ENCODE measurements at places on chromosomes 11 and 22.

- DNase-seq: no peak
Measured at GRCh38 chr11:40467771-40468170, 991.7 kb downstream of the LRRC4C start.

- DNase-seq: no peak
Measured at GRCh38 chr11:12249590-12250260, 127.6 kb upstream of the PARVA start.

DNA sequence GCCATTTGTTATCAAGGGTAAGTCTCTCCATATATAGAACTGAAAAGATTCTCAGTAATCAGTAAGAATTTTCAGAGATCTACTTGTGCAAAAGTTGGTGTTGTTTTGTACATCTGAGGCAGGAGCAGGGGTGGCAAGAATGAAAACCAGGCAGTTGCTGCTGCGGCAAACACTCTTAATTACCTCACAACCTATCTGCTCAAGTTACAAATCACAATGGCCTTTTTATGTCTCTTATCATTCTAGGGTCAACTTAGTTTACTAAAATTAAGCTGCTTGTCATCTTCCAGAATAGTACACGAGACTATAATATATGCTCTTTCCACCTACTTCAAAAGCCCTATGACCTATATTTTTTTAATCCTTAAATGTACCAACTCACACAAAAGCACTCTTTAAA lies 14.3 kb upstream of the FSHB start:
- DNase-seq: no peak

DNA sequence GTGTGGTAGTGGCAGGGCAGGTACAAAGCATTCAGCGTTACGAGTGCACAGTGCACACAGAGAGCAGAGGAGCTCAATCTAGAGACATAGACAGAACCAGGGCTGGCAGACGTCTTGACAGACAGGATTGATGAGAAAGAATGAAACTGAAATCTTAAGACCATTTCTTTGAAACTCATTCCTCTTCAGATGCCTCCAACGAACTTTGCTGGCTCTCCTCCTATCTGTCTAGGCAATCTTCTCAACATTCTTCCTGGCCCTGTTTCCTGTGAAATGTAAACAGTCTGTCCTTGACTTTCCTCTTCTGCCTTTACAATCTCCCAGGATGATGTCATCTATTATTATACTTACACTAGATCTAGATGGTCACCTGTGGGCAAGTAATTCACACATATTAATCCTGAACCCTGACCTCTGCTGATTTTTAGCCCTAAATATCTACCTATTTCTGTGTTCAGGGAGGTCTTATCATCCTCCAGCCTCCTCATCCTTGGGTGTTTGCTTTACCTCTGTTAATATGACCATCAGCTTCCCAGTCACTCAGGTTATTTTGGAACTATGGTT lies 119.5 kb downstream of the ENTHD1 start:
- no peak for DNase-seq

- DNase-seq: no peak
Measured at GRCh38 chr11:131109790-131110189, 193.5 kb upstream of the SNX19 start.

GRCh38 chr11:26583550-26583949 lies 11.5 kb upstream of the MUC15 start:
- DNase-seq: no peak

GRCh38 chr11:46649180-46649738 lies 31.9 kb downstream of the ATG13 start:
- peak; percentile 94 for DNase-seq

DNA sequence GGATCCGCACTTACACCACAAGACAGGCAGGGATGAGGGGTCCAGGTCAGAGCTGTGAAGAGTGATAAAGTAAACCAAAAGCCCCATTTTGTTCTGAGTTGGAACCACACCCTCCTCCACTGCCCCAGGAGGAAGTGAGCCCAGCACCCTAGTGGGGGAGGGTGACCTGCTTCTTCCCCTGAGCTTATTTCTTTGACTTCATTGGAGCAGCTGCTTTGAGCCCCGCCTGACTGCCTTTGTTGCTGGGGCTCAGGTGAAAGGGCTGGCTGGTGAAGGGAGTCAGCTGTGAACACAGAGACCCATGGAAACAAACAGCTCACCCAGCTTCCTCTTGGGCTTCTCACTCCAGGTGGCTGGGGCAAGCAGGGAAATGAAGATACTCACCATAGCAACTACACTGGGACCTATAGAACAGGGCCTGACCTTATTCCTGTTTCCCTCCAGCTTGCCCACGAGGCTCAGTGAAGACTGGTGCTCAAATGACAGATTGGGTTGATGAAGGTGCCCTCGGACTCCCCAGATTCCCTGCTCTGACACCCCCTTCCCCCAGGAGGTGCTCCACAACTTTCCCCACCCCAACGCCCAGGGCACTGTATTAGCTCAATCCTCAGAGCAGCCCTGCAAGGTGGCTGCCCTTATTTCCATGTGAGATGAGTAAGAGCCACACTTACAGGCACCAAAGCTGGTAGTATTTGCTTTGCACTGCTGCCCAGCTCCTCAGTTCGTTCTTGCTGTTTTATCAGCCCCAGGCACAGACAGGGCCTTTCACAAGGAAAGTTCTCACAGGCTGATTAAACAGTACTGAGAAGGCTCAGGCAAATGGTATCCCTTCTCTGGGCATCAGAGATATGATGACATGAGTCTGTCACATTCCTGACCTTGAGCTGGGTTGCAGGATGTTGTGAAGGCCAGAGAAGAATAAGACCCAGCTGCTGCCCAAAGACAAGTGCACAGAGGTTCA lies 2.4 kb downstream of the UCP2 start:
- DNase-seq: peak; percentile 47

DNA sequence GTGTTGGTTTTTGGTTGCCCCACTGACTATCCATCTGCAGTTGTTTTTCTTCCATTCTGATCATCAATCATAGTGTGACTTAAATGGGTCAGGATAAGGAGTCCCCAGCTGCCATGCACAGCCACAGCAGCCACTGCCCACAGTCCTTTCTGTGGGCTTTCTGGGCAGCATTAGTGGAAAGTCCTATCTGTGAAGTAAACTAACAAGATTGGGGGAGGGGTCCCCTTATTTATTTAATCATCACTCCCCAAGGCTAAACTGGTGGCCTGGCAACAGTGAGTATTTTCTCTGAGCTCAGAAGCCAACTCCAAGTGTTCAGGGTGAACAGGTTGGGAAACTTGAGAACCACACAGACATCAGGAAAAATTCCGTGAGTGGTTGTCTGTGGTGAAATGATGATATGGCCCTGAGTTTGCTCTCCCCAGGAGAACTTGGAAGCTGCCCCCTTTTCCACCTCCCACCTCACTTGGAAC lies 145.0 kb downstream of the CCDC34 start:
- DNase-seq: no peak

DNA sequence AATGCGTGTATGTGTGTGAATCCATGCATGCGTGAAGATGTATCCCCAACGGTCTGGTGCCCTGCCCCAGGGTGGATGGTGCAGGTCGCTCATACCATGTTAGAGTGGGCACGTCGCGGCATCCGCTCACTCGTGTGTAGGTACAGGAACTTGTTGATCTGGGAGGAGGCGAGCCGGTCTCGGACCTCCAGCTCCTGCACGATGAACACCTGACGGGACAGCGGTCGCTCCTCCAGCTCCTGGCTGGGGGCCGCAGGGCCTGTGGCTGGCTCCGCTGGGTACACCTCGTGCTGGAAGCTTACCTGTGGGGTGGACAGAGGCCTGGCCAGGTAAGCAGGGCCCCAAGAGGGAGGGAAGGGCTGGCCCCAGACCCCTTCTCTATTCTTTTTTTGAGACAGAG lies 18.5 kb downstream of the ATG2A start:
- DNase-seq: no peak

DNA sequence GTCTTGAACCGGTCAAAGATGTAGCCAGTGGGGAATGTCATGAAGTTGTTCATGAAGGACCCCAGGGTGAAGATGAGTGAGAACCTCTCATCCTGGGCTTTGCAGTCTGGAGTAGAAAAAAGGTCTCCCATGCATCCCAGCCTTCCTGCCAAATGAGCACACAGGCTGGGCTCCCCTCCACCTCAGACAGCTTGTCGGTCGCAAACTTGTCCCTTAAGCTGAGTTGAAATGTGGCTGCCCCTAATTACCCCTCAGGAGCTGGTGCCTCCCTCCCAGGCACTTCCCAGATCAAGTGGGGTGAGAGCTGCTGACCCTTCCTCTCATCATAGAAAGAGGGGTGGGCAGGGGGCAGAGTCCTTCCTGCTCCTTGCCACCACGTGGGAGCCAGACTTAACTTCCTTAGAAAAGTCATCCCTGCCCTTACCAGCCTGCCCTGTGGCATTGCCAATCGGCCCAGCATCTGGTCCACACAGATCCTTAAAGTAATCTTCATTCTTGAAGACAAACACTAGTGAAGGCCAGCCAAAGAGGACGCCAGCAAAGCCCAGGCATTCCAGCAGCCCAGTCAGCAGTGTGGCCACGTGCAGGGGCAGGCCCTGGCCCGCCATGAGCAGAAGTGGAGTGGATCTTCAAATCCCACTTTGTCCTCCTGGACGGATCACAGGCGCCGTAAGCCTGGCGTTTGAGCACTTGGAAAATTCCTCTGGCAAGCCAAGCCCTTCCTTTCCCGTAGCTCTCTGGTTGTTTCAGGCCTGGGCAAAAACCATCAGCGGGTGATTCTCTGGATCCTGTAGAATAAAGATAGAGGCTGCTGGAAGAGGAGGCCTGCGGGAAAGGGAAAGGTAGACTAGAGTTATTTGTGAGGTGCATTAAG lies 1.1 kb downstream of the SLC43A3 start:
- DNase-seq: peak; percentile 34

GRCh38 chr11:79055856-79056631 lies 384.8 kb downstream of the TENM4 start:
- no peak for DNase-seq

DNA sequence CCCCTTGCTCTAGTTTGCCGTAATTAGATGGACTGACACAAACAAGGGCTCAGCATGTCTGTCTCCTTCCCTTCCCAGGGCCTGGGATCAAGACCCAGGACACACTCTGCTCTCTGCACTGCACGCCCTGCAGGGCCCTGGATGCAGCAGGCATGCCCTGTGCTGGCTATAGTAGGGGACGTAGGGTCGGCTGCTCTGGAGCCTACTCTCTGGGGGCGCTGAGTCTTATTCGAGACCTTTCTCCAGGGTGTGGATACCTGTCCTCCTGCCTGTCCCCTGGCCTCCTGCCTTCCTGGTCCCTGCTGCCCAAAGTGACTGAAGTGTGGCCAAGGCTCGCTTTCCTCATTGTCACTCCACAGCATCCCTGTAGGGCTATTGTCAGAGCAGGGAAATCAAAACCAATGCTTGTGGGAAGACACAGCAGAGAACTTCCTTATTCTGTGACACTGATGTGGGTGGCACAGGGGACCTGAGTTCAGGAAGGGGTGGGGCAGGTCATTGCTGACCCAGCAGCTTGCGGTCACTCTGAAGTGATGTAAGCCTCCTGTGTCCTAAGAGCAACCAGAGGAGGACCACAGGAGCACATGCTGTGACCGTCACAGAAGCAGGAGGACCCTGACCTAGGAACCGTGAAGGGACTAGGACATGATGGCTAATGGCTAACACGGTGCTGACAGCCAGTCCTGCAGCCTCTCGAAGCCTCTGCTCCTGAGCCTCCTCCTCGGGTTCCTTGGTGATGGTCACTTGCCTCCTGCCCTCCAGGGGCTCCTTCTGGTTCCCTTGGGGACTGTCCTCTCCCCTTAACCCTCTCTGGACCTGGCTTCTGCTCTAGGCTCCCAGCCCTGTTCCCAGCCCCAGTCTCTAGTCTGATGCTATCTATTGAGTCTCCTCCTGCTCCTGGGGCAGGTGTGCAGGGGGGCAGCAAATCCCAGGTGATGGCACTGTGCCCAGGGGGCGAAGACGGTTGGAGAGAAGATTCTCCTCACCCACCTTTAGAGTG lies 10.3 kb downstream of the APOBEC3A start:
- peak; percentile 51 for DNase-seq

Data from Ammon's horn (tissue), 1 donor.